Activated T-cell treated with anti-CD3 and anti-CD28 coated beads for 24 hours (primary cell): ENCODE measurements at places on chromosomes 3 and 15.

DNA sequence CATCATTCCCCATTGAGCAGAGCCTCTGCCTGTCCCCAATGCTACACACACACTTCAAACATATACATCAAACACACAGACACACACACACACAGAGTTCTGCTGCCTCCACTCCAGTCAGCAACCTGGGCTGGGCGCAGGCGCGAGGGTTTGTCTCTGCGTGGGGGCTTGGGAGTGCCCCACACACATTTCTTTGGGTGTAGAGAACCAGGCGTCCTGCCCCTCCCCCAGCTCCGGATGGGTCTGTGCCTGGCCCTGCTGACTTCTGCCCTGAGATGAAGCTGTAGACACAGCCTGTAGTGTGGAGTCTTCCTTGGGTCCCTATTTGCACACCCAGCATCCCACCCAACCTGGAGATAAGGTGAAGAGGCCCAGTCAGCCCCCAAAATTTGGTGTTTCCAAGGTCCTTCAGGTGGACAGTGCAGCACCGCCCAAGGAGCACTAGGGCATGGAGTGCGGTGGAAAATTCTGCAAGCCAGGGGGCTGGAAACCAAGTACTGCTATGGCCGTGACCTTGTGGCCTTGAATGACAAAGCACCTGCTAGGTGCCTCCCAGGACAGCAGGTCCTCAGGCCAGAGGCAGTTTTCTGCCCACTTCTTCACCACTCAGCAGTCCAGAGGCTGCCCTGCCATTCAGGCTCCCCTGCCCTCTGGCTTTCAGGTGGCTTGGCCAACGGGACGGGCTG, 26.8 kb downstream of the FBXW12 start:
- no peak for DNase-seq

DNA sequence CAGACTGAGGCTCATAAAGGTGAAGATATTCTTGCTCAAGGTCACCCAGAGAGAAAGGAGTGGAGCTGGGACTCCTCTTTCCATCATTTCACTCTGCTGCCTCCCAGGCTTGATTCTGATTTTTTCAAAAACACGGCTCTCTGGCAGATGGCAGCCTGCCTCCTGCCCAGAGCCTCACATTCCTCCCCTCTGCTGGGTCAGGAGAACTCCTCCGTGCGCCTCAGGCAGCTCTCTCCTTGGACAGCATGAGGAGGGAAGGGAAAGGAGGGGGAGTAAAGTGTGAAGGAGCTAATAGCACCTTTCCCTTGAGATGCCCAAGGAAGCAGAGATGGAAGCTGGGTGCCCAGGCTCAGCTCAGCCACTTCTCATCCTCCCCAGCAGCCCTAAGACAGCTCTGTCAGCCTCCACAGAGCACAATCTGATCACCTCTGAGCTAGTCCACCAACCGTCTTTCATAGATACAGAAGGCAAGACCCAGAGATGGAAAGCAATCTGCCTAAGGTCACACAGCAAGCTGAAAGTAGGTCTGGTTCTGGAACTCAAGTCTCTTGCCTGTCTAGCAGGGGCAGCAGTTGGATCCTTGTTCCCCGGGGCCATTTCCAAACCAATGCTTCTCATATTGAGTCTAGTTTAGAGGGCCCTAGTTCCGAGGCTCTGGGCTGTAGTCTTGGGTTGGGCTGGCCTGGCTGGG, 3.5 kb downstream of the RLBP1 start:
- DNase-seq, result no peak

DNA sequence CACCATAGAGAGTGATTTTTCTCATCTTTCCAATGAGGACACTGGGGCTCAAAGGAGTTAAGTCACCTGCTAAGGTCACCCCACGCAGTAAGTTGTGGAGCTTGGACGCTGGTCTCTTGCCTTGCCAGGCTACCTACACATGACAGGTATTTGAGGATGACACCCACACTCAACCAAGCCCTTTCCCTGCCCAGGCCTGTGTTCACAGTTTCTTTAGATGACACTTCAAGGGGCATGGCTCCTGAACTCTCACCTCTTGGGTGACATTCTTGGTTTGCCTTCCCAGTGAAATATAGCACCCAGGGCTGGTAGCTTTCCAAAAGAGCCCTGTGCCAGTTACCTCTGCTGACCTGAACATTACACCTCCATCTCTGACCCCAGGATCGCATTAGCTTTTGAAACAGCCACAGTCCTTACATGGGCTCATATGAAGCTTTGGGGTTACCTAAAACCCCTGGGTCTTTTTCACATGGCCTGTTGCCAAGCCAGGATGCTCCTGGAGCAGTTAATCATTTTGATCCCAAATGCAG, 148.0 kb downstream of the RPLP1 start:
- no peak for DNase-seq

DNA sequence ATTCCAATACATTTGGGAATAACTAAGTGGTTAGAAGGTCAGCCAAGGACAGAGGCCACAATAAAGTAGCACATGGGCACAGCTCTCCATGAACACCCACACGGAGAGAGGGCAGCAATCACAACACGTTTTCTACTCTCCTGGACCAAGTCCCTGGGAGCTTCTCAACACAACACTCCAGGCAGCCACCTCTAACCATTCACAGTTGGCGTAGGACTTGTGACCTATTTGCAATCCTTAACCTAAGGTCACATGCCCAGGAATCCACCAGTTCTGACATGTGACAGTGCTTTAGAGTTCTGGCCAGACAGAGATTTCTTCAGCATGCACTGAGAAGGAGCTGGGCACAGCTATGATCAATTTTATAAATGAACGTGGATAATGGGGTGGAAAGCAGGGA, 280.8 kb downstream of the SHQ1 start:
- DNase-seq, result no peak

GRCh38 chr3:192816351-192816750, 89.0 kb upstream of the FGF12 start:
- no peak for DNase-seq

DNA sequence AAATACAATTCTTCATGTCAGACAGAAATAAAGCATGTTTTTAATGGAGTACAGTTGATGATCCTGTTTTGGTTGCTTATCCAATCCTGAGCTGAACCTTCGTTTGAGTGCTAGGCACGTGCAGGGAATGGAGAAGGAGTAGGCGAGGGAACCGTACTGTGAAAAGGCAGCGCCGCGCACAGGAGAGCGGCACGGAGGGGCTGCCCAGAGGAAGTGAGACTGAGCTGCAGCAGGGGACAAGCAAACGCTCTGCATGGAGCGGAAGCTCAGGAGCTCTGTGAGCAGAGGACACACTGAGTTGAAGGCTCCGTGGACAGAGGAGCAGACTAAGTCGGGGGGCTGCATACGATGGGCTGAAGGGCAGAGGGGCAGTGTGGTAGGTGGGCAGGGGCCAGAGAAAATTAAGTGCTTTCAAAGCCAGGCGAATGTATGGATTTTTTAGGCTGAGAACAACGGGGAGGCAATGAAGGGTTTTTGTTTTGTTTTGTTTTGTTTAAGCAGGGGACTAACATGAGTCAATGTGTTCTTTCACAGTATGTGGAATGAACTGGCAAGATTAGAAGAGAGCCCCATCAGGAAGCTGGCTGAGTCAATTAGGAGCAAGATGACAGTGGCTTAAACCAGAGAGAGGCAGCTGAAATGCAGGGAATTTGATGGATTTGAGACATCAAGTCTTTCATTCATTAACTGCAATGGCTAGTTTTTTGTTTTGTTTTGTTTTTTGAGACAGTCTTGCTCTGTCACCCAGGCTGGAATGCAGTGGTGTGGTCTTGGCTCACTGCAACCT, 23.8 kb upstream of the TM2D3 start:
- DNase-seq, result no peak

- no peak for DNase-seq
Measured at GRCh38 chr3:157467200-157467599, 30.6 kb downstream of the PTX3 start.

DNA sequence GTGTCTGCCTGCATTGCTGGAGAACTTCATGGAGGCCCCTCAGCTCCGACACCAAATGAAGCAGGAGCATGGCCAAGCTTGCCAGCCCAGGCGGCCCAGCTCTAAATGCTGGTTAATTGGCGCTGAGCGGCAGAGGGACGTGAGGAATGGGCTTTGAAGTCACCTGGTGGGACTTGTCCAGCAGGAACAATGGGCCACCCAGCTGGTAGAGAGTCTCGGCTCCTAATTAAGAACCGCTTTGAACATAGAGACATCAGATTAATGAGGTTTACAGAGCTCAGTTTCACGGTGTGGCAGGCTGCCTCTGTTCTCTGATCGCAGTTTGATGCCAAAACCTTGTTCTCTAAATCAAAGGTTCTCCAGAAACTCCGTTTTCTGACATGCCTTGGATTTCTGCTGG, 77.5 kb upstream of the LINGO1 start:
- DNase-seq, result no peak

- DNase-seq, result no peak
Measured at GRCh38 chr15:44034933-44035624, 160.0 kb downstream of the FRMD5 start.

DNA sequence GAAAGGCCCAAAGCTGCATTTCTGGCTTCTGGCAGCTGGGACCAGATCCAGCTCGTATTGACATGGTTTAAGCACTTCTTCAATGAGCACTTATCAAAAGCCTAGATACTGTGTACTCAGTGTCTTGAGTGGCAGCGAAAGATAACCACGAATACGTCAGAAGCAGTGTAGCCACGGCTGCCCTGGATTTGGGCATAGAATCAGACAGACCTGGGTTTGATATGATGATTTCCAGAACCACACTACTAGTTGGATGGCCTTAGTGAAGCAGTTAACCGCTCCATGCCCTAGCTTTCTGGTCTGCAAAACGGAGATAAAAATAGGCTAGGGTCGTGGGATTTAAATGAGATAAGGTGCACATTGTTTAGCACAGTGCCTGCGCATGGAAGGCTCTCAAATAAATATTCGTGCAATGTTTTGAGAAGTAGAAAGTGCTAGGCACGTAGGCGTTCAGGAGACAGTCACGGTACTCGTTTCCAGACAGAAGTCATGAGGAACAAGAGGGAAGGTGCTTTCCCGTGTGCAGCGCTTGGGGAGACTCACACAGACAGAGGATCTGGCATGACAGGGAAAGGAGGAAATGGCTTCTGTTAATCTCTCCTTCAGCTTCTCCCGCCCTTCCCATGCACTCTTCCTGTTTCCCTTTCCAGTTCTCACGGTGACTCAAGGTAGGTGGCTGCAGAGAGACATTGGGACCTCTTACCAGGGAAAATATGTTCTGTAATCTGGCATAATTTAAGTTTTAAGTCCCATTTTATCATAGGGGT, 70.3 kb downstream of the CCNL1 start:
- peak; percentile 35 for DNase-seq

- DNase-seq, result no peak
Measured at GRCh38 chr3:27657404-27657803, 64.7 kb downstream of the EOMES start.

GRCh38 chr15:88622605-88622975, 1.4 kb downstream of the AEN start:
- DNase-seq, result no peak

DNA sequence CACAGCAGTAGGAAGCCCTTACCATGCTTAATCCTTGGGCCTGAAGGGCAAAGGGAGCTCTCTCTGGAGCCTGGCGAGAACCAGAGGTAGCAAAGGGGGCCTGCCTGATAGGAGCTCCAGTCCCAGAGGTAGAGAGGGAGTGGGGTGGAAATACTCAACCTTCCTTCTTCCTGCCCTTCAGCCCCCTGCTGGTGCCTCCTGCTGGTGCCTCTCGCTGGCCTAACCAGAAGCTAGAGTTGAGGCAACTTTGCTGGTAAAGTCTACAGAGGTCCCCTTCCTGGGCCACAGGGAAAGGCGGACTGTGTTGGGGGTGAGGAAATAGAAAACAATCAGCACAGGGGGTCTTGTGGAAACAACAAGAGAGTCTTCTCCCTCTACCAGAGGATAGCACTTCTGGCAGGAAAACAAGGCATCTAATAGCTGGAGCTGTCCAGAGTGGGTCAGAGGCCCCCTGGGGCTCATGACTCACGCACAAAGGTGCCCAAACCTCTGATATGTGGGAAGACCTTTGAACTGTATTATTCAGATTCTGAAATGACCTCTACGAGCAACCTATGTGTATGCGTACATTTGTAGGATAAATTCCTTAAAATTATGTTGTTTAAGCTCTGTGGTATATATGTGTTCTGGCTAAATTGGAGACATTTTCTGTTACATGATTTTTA, 133.9 kb downstream of the LRRC28 start:
- DNase-seq, result no peak

DNA sequence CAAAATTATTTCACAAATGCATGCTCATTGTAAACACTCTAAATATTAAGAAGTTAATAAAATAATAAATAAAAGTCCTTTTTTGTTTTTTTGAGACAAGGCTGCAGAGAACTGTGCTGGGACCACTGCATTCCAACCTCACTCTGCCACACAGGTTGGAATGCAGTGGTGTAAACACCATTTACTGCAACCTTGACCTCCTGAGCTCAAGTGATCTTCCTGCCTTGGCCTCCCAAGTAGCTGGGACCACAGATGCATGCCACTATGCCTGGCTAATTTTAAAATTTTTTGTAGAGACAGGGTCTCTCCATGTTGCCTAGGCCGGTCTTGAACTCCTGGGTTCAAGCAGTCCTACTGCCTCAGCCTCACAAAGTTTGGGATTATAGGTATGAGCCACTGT, 578.4 kb downstream of the ZIC1 start:
- no peak for DNase-seq

DNA sequence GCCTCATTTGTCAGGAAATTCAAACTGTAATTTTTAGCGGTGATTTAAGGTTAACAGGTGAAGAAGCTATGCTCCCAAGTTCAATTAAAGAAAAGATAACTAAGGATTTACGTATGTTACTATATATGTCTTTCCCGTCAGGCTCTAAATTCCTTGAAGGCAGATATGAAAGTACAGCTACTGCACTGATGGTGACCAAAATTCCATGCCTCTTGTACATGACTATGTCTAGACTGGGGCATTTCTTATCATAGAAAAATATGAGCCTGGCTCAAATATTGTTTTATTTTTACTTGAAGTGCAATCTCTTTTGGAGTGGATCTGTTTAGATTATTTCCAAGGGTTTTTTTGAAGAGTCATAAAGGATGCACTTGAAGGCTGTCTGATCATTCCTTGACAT, 647.1 kb upstream of the KCNMB2 start:
- DNase-seq, result no peak

- DNase-seq, result no peak
Measured at GRCh38 chr3:139309880-139310279, 33.9 kb upstream of the MRPS22 start.

DNA sequence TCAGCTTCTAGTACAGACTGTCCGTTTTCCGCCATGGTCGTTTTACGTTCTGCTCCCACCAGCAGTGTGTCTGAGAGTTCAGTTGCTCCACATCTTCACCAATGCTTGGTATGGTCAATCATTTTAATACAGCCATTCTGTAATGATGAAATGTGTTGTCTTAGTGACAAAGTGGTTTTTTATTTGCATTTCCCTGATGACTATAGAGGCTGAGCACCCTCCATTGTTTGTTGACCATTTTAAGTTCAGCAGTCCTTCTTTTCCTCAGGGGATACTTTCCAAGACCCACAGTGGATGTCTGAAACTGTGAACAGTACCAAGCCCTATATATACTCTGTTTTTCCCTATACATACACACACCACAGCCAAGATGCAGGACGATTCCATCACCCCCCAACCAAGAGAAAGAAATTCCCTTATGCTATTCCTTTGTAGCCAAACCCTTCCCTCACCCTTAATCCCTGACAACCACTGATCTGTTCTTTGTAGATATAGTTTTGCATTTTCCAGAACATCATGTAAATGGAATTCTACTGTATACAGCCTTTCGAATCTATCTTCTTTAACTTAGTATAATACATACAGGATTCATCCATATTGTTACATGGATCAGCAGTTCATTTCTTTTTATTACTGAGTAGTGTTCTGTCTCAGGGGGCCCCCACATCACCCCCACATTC, 55.9 kb downstream of the C3orf20 start:
- no peak for DNase-seq
